Foreskin fibroblast (primary cell): ENCODE measurements at places on chromosomes 4 and X.
A peak's percentile ranks its signal among the peaks of the same experiment; 100 is the strongest.

GRCh38 chr4:24778464-24779225, 16.7 kb upstream of the SOD3 start:
- peak; percentile 97 for DNase-seq

- DNase-seq: no peak
These were observed 30.3 kb downstream of the UCHL1 start for GRCh38 chr4:41287005-41287404.

GRCh38 chrX:130055103-130055502, 55.2 kb downstream of the ELF4 start:
- DNase-seq: peak; percentile 75

DNA sequence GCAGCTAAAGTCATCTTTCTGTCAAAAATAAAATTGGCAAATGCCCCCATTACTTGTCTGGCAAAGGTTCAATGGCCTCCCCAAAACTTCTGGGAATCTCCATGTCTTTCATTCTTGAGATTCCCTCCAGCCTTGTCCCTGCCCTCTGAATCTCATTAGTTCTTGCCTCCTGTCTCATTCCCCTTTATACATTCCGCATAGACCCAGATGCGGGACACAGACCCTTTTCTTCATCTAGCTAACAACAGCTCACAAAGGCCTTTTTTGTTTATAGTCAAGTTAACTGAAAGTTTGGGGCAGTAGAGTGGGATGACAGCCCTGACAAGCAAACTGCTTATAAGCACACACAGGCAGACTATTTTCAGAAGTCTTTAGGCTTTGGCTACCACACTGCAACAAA, 306.1 kb upstream of the FAM241A start:
- no peak for DNase-seq

DNA sequence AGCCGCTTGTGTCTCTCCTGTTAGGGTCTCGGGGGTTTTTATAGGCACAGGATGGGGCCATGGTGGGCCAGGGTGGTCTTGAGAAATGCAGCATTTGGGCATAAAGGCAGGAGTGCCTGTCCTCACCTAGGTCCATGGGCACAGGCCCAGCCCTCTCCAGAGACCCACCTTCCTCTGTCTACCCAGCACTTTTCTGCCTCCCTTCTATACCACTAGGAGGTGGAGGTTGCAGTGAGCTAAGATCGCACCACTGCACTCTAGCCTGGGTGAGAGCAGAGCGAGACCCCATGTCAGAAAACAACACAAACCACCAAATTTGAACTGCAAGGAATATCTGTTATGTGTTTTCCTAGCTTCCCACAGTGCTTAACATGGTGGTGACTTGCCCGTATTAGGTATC, 38.0 kb downstream of the MOB1B start:
- DNase-seq: no peak

- peak; percentile 77 for DNase-seq
These were observed 54.2 kb downstream of the SUPT20HL2 start for GRCh38 chrX:24259544-24260240.

DNA sequence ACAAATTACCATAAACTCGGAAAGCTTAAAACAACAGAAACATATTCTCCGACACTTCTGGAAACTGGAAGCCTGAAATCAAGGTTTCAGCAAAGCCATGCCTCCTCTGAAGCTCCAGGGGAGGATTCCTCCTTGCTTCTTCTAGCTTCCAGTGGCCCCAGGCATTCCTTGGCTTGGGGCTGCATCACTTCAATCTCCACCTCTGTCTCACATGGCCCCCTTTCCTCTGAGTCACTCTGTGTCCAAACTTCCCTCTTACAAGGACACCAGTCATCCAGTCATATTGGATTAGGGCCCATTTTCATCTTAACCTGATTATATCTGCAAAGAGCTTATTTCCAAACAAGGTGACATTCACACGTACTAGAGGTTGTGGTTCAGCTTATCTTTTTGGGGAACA, 17.3 kb downstream of the PARM1 start:
- no peak for DNase-seq

DNA sequence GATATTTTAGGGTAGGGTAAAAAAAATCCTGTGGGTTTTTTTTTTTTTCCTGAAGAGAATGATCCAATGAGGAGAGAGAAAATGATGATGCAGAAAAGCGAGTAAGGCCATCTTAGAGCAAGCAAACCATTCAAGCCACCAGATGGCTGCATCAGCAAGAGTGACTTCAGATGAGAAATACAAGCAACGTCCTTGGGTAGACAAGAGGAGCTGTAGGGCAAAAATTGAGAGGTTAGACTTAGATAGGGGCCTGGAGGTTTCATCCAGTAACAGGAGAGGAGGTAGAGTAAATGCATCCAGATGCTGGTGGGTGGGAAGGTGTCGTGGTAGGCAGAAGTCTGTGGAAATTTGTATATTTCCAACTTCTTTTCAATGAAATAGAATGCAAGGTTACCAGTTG, 14.6 kb downstream of the FTHL17 start:
- no peak for DNase-seq
